Astrocyte of the spinal cord (primary cell): ENCODE measurements at places on chromosomes 12 and 14.

DNA sequence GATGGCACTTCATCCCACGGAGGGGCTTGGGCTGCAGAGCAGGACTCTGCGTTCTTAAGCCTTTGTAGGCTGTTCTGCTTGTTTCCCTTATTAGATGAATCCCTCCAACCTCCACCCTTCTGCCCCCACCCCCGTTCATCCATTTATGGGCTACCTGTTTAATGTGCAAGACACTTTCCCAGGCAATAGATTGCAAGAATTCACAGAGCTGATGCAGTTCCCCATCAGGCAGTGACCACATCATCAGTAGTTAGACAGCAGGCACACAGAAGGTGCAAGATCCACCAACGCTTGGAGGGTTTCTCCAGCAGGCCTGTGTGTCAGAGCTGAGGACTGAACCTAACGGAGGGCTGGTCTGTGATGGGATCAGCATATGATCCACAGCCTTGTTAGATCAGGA, 1.2 kb upstream of the C1R start:
- no peak for DNase-seq

DNA sequence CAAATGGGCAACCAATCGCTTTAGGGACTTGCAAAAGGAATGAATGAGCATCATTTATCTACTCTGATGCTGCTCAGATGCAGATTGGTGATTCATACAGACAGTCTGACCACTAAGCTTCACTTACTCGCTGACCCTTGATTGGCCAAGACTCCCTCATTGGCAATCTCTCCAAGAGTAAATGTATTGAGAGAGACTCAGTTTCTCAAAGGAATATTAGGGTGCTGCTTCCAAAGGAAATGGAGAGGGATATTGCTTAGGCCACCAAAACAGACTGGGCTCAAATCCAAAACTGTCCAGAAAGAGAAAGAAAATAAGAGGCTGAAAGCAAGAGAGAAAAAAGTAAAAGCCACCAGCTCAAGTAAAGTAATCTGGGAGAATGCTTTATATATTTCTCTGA, 785.2 kb downstream of the GALC start:
- DNase-seq = no peak

DNA sequence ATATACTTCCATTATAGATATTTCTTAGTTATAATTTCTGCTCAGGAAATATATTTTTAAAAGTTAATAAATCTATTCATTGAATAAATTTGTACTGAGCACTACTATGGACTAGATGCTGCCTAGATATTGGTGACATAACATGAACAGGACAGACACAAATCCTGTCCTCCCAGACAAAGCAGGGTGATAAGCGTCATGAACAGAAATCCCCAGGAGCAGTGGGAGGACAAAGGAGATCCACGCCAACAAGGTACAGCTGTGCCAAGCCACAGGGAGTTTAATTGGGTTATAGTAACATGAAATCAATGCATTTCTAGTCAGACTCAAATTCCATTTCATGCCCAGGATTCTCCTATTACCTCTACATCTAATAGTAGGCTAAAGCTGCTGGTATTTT, 171.8 kb upstream of the CPNE8 start:
- DNase-seq = no peak

DNA sequence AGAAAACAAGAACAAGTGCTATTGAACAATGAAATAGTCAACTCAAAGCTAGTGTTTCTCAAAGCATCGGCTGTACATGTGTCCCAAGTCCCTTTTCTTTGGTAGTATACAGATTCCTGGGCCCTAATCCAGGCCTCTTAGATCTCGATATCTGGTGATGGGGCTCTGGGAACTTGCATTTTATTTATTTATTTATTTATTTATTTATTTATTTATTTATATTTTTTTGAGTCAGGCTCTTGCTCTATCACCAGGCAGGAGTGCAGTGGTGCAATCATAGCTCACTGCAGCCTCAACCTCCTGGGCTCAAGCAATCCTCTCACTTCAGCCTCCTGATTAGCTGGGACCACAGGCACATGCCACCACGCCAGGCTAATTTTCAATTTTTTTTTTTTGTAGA, 17.1 kb downstream of the SYNDIG1L start:
- DNase-seq = no peak

DNA sequence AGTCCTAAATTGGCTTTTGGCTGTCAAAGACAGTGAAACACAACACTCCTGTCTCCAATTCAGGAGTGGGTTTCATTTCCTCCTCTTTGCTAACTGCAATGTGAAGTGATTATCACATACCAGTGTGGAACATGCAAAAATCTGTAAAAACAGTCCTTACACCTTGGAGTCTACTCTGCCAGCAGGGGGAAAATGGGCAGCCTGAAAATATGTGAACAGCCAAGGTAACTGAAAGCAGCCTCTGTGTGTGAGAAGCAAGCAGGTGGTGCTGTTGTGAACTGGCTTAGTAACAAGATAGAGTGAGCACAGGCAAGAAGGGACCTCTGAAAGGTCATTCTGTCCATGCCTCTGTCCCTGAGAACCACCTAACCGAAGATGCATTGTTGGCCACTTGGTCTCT, 6.0 kb downstream of the PRMT8 start:
- no peak for DNase-seq

DNA sequence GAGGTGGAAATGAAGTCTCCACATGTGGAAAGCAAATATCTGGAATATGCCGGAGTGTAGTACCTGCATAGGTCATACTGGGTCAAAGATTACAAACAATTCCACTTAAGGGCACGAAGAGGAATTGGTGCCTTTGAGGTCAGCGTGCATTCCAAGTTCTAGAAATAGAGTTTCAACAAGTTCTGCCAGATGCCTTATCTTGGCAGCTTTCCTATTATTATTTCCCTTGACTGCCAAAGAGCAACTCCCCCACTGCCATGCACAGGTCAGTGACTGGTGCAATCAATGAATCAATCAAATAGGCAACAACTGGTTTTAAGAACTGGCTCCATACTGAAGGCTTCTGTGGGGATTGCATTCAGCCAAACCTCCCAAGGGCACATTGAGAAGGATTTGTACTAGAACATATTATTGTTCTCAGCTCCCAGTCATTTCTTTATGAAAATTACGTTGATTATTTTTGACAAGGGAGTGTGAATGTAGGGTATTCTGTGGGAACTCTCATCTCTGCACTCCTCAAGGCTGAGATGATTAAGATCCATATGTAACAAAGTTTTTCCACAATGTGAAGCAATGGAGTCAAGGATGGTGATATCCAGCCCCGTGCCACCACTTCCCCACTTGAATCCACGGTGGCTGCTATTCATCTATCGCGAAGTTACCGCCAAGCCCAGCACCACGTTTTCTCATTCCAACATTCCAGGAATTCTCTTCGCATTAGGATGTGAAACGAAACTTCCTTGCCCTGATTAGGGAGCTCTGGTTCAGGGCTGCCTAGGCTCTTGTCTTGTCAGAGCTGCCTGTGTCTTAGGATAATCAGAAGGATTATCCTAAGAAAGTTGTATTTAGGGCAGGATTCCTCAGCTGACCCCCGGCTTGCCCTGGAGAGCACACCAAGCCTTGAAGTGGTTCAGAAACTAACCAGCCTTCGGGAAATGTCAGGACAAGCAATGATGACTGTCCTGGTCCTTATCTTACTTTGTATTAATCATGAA, 115.1 kb upstream of the PCED1B start:
- peak; percentile 32 for DNase-seq
